ENCODE measurements at places on chromosomes 7 and 10.

DNA sequence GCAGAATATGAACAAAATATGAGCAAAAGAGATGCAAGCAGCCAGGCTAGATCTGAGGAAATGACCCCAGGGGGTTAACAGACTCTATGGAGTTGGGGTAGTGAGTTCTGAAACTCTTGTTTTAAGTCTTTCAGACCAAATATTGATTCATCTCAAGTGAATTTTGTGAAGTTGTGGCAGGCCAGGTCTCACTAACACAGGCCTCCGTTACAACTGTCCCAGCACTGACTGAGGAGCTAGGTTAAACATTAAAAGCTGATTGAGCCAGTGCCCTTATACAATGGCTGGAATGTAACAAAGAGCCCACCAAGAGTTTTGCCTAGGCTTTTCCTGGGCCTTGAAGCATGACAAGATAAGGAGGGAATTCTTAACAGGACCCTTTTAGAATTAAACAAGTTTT lies 192.3 kb upstream of the STK17A start:
- H3K36me3 ChIP-seq = no peaks in the 10 kb centered on the region
- no peak overlapping the region for H3K27ac ChIP-seq
- no peak overlapping the region for H3K4me3 ChIP-seq

- no peaks in the 10 kb centered on the region for H3K36me3 ChIP-seq
- DNase-seq = peak; percentile 89
- H3K4me3 ChIP-seq = no peak overlapping the region
- peaks cover 26% of the 10 kb centered on the region for H3K4me1 ChIP-seq
- H3K27me3 ChIP-seq = peaks cover 12% of the 10 kb centered on the region
Observed at GRCh38 chr10:111082102-111082975, 5.5 kb downstream of the ADRA2A start.

DNA sequence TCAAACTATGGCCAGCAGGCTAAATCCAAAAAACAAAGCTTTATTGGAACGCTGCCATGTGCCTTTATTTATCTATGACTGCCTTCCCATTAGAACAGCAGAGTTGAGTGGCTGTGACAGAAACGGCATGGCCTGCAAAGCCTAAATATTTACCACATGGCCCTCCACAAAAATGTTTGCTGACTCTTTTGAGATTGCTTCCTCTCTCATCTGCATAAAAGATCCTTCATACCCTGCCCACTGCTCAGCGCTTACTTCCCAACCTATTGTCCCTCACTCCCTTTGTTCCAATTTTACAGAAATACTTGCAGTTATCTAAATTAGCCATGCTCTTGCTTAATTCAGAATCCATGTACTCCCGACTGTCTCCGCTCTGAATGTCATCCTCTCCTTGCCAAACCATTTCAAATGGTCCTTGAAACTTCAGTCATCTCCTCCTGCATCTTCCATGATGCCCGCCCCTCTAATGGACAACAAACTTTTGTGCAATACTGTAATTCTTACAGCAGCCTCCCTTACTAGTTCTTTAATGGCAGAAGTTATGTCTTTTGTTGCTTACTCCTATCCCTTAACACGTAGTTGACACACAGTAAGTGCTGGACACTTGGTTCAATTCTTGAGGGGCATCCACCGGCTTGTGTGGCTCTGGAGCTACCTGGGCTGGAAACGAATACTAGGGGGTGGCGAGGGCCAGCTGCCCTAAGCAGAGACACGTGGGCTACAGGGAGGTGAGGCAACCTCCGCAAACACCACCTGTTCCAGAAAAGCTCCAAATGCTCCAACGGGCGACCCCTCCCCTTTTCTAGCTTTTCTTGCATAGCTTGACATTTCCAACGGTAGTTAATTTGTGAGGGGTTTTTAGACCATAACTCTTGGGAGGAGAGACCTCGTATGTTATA lies 832 bp downstream of the XRCC2 start:
- peak overlapping the region; percentile 74 for H3K4me3 ChIP-seq
- no peak overlapping the region for H3K27ac ChIP-seq
- H3K4me1 ChIP-seq = peaks cover 11% of the 10 kb centered on the region
- no peaks in the 10 kb centered on the region for H3K36me3 ChIP-seq

DNA sequence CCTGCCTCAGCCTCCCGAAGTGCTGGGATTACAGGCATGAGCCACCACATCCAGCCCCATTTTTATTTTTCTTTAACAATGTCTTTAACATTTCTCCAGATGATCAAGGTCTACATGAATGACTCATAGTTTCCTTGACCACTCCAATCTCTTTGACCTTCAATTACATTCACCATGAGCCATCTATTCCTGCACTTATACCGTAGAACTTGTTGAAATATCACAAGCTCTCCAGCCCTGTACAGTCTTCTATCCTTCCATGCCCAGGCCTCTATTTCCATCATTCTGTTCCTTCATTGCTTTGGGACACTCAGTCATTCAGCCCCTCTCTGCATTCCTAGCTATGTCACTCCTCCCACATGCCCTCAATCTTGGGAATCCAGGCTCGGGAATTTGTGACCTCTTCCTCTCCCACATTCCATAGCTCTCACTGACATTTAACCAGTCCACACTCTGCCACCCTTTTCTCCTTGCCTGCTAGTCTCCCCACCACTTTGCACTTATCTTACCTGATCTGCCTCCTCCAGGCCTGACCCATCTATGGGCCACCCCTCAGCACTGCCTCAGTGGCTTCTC lies 151.8 kb upstream of the STK17A start:
- H3K27me3 ChIP-seq = no peaks in the 10 kb centered on the region
- no peaks in the 10 kb centered on the region for H3K4me1 ChIP-seq
- no peak overlapping the region for H3K27ac ChIP-seq
- no peak overlapping the region for H3K4me3 ChIP-seq
- no peaks in the 10 kb centered on the region for H3K36me3 ChIP-seq
- peak; percentile 75 for DNase-seq

DNA sequence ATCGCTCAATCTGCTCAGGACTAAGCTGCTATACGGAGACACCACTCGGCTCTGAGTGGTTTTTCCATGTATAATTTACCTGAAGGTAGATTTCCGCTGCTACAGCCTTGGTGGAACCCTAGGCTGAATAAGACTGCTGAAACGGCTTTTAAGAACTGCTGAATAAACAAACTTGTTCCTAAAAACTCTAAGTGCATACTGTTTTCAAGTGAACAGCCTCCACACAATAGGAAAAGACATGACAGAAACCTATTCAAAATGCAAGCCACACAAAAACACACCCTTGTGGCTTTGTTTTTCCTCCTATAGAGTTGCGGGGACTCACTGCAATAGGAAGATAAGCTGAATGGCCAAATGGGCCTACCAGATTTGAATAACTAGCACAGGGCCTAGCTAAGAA lies 117.2 kb downstream of the UBE2H start:
- peaks cover 42% of the 10 kb centered on the region for H3K36me3 ChIP-seq
- no peak overlapping the region for H3K4me3 ChIP-seq
- no peak overlapping the region for H3K27ac ChIP-seq

DNA sequence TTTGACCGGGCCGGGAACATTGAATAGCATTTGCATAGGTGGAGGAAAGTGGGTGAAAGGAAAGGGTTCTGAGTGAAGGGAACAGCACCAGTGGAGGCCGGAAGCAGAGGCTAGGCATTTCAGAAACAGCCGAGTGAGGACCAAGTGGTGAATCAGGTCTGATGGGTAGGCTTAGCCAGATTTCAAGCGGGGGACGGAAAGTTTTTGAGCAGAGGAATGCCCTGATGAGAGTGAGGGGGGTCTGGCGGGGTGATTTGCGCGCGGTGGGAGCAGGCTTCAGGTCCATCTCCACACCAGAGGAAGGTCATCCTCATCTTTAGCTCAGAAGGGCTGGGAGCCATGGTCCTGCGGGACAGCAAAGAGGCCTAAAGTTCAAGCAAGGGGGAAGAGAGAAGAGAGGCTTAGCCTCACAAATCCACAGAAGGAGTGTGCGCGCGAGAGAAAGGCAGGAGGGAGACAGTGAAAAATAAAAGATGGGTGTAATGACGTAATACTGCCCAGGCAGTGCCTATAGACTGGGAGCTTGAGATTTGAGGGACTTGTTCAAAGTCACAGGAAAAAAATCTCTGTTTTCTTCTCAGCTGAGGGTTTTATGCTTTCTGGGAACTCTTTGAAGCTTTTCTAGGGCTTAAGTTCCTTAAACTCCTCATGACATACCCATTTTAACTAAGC lies 1.0 kb upstream of the DENND2A start:
- no peaks in the 10 kb centered on the region for H3K36me3 ChIP-seq
- H3K27ac ChIP-seq = peak overlapping the region; percentile 96
- no peaks in the 10 kb centered on the region for H3K27me3 ChIP-seq
- H3K4me1 ChIP-seq = peaks cover 64% of the 10 kb centered on the region
- no peak for DNase-seq

- H3K4me3 ChIP-seq = no peak overlapping the region
- no peaks in the 10 kb centered on the region for H3K27me3 ChIP-seq
- no peak overlapping the region for H3K27ac ChIP-seq
- H3K4me1 ChIP-seq = no peaks in the 10 kb centered on the region
- no peaks in the 10 kb centered on the region for H3K36me3 ChIP-seq
Observed at GRCh38 chr7:410395-410910, 109.2 kb downstream of the PDGFA start.

DNA sequence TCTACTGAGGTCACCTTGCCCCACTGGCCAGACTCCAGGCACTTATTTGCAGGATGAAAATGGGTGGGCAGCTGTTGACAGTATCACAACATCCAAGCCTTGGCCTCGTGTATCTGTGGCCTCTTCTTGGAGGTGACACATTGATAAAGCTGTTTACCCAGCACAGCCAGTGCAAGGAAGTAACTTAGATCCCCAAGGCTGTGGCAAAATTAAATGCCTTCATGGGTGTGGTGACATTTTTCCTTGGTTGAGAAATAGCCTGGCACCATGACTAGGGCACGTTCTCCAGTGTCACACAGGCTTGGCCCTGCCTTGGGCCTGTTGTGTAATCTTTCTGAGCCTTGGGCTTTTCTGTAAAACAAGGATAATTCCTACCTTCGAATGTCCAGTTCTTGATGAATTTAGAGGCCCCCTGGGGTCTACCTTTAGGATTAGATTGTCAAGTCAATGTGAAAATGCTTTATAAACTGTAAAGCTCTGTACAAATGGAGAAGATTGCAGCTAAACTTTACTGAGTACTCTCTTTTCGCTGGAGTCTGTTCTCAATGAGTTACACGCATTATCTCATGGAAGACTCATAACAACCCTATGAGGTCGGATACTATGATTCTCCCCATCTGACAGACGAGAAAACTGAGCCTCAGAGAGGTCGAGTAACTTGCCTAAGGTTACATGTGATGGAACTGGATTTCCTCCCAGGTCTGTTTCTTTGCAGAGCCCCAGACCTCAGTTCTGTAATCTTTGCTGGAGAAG lies 46.7 kb upstream of the LOXL4 start:
- H3K27me3 ChIP-seq = no peaks in the 10 kb centered on the region
- DNase-seq = no peak
- peaks cover 15% of the 10 kb centered on the region for H3K4me1 ChIP-seq
- no peak overlapping the region for H3K27ac ChIP-seq

- no peak for DNase-seq
- no peak overlapping the region for H3K27ac ChIP-seq
- peaks cover 42% of the 10 kb centered on the region for H3K4me1 ChIP-seq
Observed at GRCh38 chr10:110744782-110745181, 100.6 kb downstream of the RBM20 start.

- peaks cover 7% of the 10 kb centered on the region for H3K27me3 ChIP-seq
- H3K36me3 ChIP-seq = no peaks in the 10 kb centered on the region
- no peak for DNase-seq
- H3K27ac ChIP-seq = peak overlapping the region; percentile 50
Observed at GRCh38 chr7:149686011-149686410, 87.4 kb downstream of the ZNF467 start.

GRCh38 chr7:81256991-81257390 lies 338.1 kb upstream of the SEMA3C start:
- no peaks in the 10 kb centered on the region for H3K27me3 ChIP-seq
- no peak overlapping the region for H3K4me3 ChIP-seq
- no peaks in the 10 kb centered on the region for H3K36me3 ChIP-seq
- H3K4me1 ChIP-seq = no peaks in the 10 kb centered on the region

GRCh38 chr10:74988832-74989561 lies 122.5 kb upstream of the SAMD8 start:
- H3K27me3 ChIP-seq = no peaks in the 10 kb centered on the region
- peaks cover 36% of the 10 kb centered on the region for H3K4me1 ChIP-seq
- H3K27ac ChIP-seq = peak overlapping the region; percentile 44
- no peak overlapping the region for H3K4me3 ChIP-seq
- no peaks in the 10 kb centered on the region for H3K36me3 ChIP-seq

DNA sequence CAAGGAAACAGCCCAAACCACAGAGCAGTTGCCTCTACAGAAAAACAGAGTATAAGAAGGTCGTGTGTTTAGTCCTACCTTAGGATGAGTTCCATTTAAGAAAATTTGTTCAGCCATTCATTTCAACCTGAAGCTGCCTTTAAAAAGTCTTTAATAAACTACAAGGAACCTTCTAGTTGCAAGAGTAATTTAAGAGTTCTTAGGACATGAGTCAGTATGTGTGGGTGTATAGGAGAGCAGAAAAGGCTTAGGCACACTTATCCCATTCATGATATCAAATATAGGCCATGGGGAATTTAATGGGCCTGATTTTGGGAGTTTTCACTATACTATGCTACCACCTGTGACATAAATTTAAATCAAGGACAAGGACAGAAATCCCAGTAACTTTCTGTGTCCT lies 496.8 kb downstream of the TFEC start:
- no peaks in the 10 kb centered on the region for H3K36me3 ChIP-seq
- H3K4me1 ChIP-seq = no peaks in the 10 kb centered on the region
- no peak for DNase-seq
- no peak overlapping the region for H3K4me3 ChIP-seq
- H3K27me3 ChIP-seq = no peaks in the 10 kb centered on the region

- no peak overlapping the region for H3K4me3 ChIP-seq
- no peaks in the 10 kb centered on the region for H3K36me3 ChIP-seq
- H3K27ac ChIP-seq = no peak overlapping the region
- no peaks in the 10 kb centered on the region for H3K27me3 ChIP-seq
- no peaks in the 10 kb centered on the region for H3K4me1 ChIP-seq
Observed at GRCh38 chr10:31041011-31041410, 9.3 kb upstream of the ZNF438 start.

DNA sequence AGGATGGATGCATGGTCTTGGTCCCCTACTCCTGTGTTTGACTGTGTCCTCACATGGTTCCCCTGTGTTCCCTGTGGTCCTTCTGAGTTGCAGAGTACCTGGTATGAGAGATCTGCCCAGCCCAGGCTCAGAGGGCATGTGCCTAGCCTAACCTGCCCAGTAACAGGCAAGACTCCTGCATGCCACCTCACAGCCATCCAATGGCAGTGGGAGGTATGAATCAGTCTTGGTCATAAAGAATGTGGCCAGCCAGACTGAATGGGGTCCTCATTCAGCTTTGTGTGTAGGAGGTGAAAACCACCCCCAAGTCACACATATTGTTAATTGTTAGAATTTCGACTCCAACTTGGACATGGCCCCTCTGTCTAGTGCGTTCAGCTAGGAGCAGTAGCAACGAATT lies 17.2 kb upstream of the GPR158 start:
- no peaks in the 10 kb centered on the region for H3K36me3 ChIP-seq
- H3K4me1 ChIP-seq = no peaks in the 10 kb centered on the region
- no peak for DNase-seq
